A549 (cell line): ENCODE measurements at places on chromosomes 12 and 14.
A peak's percentile ranks its signal among the peaks of the same experiment; 100 is the strongest.

GRCh38 chr12:11962860-11963259 is 107.9 kb upstream of the BCL2L14 start:
- no peak for DNase-seq

- no peak for DNase-seq
Measured at GRCh38 chr14:23371865-23372264, 744 bp upstream of the IL25 start.

GRCh38 chr12:68199127-68199526 is 26.5 kb downstream of the IL26 start:
- no peak for DNase-seq

DNA sequence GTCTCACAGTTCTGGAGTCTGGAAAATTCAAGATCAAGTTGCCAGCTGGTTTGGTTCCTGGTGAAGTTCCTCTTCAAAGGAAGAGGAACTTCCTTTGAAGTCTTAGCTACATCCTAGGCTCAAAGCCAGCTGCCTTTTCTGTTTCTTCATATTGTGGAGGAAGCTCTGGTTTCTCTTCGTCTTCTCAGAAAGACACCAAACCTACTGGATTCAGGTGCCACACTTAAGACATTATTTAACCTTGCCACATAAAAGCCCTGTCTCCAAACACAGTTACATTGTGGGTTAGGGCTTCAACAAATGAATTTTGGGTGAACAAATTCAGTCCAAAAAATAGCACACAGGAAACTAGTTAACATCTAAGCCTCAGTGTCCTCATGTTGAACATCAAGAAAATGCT is 1019.8 kb downstream of the GALC start:
- DNase-seq, result no peak

DNA sequence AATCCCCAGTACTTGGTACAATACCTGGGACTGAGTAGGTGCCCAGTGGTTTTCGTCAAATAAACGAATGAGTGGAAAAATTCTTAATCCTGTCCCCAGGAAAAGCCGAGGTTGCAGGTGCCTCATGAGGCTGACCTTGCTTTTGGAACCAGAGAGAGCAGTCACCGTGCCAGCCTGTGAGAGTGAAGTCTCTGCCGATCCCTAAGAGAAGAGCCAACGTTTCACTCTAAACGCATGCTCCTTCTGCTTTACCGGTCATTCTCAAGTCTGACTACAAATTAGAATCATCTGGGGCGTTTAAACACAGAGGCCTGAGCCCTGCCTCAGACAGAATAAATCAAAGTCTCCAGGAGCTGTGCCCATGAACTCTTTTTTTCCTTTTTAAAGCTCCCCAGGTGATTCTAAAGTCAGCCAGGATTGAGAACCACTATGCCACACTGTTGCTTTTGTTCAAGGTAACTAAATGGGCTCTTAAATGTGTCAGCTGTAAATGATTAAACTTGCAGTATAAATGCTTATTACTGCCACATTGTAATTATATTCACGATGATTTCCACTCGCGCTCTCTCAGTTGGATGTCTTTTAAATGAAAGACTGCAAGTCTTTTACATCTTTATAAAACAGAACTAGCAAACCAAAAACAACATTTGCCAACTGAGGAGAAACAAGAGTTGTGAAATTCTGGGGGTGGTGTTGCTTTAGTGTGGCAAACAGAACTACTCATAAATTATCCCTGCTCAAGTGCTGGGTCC is 26.9 kb downstream of the TCP11L2 start:
- no peak for DNase-seq

DNA sequence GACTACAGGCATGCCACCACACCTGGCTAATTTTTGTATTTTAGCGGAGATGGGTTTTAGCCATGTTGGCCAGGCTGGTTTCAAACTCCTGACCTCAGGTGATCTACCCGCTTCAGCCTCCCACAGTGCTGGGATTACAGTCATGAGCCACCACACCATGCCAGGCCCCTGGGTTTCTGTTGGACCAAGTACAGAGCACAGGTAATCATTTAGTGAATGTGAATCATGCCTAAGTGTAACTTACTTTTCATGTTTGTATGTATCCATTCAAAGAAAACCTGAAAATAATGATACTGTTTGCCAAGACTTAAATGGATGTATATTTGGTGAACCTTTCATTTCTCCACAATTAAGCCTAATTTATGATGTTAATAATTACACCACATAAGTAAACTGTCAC is 65.9 kb downstream of the FGD6 start:
- DNase-seq, result no peak

- DNase-seq, result no peak
Measured at GRCh38 chr12:56914724-56915123, 19.5 kb downstream of the SDR9C7 start.

GRCh38 chr12:124321556-124322270 is 26.8 kb downstream of the RFLNA start:
- no peak for DNase-seq

GRCh38 chr14:88614218-88614907 is 51.5 kb downstream of the ZC3H14 start:
- no peak for DNase-seq

- no peak for DNase-seq
Measured at GRCh38 chr14:89617481-89618329, 200.7 kb upstream of the FOXN3 start.

DNA sequence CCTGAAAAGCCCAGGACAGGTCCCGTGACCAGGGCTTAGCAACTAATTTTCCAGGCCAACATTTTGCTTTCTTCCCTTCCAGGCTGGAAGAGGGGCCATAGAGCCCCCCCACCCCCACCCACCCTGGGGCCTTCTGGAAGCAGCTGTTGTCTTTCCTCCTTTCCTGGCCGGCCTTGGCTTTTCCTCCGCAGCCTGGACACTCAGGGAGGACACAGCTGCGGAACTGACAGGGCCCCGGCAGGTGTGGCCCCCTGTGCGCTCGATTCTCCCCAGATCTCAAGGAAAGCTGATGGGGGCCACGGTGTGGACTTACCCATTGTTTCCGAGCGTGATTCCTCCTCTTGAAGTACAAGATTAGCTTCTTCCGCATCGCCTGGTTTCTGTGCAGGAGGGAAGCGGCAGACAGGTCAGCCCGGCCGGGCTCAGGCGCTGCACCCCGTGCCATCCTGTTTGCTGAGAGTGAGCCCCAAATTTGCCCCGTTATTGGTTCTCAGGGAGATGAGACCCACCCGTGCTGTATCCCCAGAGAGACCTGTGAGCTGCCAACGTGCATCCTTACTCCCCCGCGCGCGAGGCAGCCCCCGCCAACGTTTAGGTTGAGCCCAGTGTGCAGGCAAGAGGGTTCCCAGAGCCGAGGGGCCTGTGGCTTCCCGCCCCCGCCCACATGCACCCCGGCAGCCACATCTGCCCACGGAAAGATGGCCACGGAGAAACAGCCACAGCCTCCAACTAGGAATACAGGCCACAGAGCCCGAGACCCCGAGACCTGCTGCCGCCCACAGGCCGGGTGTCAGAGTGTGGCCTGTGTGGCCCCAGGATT is 129.6 kb downstream of the NCOR2 start:
- no peak for DNase-seq

DNA sequence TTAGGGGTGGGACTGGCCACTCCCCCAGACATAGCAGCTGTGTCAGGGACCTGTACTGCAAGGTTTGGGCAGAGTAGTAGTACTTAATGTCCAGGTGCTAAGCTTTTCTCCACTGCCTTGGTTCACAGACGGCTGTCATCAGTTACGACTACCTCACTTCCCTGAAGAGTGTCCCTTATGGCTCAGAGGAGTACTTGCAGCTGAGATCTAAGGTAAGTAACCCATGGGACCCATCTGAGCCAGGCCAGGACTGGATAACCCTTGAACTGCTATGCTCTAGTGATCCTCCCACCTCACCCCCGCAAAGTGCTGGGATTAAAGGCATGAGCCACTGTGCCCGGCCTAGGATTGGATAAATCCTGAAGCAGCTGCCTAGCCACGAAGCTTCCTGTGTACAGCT is 22.4 kb downstream of the ADCK1 start:
- no peak for DNase-seq

- peak; percentile 47 for DNase-seq
Measured at GRCh38 chr12:57173089-57173488, 25.7 kb upstream of the LRP1-AS start.

DNA sequence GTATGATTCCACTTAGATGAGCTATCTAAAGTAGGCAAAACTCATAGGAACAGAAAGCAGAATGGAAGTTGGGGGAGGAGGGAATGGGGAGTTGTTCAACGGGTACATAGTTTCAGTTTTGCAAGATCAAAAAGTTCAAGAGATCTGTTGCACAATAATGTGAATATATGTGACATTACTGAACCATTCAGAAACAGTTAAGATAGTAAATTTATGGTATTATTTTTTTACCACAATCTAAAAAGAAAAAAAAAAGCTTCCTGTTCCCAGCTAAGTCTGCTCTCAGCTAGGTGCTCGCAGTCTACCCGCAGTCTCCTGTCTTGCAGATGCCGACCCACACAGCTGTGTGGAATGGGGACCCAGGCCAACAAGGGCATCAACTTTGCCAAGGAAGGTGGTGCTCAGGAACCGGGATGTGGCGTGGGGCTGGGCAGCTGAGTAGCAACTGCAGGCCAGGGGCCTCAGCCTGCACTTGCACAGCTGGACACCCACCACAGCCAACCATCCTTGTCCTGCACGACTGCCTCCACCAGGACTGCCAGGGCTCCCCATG is 15.3 kb upstream of the ANO6 start:
- DNase-seq, result no peak

- DNase-seq, result no peak
Measured at GRCh38 chr12:105226219-105226618, 9.8 kb downstream of the APPL2 start.

- peak; percentile 72 for DNase-seq
Measured at GRCh38 chr14:67186789-67187584, 2.3 kb upstream of the GARIN2 start.

- DNase-seq, result no peak
Measured at GRCh38 chr14:92497391-92497790, 16.2 kb upstream of the RIN3 start.

- peak; percentile 42 for DNase-seq
Measured at GRCh38 chr12:27524839-27525753, 1.1 kb downstream of the PPFIBP1 start.

DNA sequence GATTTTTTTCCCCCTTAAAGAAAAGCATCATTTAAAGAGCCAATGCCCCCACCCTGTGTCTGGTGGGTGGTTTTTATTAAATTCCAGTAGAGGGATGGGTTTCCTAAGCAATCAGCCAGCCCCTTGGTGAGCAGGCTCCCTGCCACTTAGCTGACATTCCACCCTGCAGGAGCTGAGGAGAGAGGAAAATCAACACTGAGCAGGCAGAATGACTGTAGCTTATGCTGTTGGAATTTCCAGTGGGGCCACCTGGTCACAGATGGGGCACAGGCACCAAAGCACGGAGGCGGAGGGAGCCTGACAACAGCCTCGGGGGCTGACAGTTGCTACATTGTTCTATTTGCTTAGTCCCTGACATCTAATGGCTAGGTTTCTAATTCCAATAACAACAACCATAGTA is 127.7 kb downstream of the TMEM30B start:
- DNase-seq, result no peak

DNA sequence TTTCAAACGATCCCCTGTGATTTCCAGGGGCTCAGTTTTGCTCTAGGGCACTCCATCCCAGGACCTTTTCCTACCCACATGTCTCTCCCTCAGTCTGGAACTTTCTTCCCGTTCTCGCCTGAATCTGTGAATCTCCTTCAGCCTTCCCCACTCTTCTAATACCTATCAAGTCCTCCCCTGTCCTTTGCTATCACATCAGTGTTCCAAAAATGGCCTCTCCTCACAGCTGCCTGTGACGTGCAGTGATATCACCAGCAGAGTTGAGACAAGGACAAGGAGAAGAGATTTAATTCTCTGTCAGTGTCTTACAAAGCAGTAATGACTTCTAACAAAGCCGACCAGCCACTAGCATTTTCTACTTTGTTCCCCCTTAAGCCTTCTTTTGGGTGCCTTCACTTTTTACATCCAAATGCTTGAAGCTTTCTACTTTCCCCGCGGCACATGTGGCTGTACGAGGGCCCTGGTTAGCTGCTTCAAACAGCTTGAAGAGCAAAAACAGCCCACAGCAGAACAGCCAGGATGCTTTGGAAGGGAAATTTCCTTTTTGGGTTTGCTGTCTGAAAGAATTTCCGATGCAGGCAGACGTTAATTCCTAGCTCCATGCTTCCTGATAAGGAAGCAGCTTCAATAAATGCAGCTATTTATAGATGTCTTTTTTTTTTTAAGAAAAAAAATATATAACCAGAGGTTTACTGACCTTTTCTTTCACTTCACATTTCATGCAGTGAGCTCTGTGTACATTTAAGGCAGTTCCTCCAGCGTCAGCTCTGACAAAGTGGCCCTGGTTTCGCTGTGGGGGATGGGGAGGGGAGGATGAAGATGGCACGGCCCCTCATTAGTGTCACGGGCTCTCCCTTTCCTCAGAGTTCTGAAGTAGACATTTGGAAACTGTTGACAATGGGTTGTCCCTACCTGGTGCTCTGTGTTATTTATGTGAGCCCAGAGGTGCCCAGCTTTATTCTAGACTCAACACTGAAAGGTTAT is 109.3 kb downstream of the ETV6 start:
- DNase-seq, result no peak

DNA sequence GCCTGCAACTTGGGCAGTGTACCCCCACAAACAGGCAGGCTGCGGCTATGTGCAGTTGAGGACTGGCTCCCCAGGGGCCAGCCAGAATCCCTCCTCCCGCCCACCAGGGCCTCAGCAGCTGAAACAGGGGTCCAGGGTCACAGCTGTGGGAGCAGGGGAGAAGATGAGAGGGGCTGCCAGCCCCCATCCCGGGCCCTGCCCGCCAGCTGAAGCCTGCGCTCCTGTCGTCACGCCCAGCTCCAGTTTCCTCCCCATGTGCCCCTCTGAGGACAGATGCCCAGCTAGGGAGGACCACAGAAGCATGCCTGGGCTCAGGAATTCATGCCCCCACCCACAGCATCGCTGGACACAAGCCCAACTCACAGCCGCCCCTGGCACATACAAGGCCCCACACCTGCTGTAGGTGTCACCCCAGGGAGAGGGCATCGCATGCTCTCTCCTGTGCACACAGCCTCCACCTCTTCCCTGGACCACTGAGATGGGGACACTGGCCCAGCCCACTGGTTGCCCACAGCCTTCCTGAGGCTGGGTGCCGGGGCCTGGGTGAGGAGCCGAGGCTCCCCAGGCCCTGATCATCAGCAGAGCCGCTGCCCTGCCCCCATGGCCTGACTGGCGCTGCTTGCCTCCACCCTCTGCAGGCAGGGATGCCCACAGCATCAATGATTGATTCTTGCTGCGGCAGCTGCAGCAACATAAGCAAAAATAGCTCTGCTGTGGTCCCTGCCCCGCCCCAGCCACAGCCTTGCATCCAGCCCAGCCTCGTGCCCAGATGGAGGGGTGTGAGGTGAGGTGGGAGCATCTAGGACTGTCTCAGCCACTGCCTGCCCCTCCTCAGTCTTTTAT is 3.7 kb upstream of the CLBA1 start:
- DNase-seq, result no peak

DNA sequence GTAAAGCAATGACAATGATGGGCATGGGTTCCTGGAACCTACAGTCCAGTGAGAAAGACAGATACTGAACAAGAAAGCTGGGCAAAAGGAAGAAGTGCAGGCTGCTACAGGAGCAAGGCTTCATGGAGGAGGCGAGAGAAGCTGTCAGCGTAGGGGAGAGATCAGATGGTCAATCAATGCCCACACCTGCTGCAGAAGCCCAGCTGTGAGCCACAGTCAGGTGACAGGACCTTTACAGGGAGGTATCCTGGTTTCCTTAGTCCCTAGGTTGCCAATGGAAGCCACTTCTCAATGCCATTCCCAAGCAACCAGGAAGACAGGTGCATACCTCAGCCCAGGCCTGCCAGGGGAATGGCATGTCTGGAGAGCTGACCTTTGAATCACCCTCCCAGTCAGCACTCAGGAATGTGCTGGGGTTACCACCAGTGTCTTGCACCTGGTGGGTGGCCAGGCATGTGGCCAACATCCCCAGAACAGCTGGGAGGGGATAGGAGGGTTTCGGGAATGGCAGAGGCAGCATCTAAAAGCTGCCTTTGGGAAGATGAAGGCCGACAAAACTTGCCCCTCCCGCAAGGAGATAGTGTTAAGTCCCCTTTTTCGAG is 170.3 kb downstream of the TTC7B start:
- peak; percentile 9 for DNase-seq
